Stimulated activated CD8-positive, alpha-beta memory T cell treated with anti-CD3 and anti-CD28 coated beads, Interleukin-7, amount 100 ng/mL, for 1 hour (primary cell): ENCODE measurements at places on chromosomes 4 and X.

DNA sequence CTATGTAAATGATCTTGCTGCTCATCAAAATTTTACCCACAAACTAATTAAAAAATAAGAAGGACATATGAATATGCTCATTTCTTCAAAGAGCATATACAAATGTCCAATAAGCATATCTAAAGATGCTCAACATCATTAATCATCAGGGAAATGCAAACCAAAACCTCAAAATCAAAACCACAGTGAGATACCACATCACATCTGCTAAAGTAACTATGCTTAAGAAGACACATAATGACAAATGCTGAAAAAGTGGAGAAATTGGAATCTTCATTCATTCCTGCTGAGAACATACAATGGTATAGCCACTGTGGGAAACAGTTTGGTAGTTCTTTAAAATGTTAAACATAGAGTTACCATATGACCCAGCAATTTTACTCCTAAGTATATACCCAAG is 81.9 kb downstream of the AFF2 start:
- no peak for DNase-seq

DNA sequence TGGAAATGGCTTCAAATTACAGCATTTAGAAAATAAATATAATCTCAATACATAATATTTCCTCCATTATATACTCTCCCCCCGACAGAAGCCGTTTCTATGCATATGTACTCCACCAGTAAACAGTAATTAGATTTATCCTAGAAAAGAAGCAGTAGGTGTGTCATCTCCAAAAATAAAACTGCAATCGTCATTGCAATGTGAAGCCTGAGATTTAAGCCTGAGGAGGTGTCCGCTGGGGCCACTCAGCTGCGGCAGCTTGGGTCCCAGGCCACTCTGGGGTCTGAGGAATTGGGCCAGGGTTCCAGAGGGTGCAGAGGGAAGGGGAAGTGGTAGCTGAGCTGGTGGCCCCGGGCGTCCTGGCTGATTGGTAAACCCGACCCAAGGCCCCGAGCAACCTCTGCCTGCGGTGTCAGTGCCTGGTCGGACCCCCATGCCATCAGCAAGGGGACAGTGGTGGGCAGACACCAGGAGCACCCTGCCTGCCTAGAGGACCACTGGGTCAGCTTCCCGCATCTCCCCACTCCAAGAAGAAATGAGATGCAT is 7.8 kb upstream of the MXD4 start:
- DNase-seq, result no peak

DNA sequence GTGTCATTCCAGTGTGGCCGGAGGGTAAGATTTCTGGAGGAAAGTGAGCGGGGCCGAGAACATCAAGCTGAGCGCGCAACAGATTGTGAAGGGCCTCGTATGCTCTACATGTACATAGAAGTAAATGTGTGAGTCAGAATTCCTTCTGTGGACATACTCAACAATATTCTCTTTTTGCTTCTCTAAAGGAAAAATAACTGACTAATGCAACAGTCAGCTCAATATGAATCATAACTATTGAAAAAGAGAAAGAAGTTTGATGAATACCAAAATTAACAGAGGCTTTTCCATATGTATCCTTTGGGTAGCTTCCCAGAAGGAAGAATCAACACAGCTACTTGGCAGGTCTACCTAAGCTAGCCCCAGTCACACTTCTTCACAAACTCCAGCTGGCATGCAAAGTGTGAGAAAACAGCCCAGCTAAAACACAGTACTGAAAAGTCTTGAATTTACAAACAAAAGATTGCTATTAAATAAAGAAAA is 87.5 kb upstream of the ZFP42 start:
- no peak for DNase-seq

DNA sequence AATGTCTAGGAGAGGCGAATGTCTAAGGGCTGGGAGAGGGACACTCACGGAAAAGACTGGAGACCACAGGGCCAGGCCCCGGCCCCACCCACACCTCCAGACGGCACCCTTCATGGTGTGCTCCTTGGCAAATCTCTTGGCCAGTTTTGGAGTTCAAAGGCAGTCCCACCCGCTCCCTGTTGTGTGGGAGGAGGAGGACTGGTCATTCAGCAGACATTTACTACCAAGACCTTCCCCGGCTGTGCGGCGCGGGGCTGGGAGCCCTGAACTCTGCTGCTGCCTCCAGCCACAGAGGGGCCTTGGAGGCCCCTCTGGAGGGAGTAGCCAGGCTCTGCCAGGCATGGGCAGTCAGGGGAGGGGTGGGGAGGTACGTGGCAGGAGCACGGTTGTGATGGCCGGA is 8.7 kb upstream of the TBC1D14 start:
- DNase-seq, result no peak

DNA sequence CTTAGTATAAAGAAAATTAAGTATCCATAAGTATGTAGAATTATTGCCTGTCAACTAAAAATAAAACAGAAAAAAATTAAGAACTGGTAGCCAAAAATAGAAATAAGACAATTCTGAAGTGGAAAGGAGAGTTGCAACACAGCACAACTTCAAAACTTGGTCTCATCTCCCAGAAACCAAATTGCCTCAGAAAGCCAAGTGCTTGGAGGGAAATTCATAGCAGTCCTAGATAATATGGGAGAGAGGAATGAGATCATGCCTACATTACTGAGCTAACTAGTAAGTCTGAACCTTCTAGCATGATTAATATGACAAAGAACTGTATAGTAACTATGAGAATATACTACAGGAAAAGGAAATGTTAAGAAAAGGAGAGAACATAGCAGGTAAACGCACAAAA is 256.5 kb downstream of the LDB2 start:
- no peak for DNase-seq
